Right atrium auricular region (tissue), 2 donors: ENCODE measurements at places on chromosomes 6 and 20.
A peak's percentile ranks its signal among the peaks of the same experiment; 100 is the strongest.

DNA sequence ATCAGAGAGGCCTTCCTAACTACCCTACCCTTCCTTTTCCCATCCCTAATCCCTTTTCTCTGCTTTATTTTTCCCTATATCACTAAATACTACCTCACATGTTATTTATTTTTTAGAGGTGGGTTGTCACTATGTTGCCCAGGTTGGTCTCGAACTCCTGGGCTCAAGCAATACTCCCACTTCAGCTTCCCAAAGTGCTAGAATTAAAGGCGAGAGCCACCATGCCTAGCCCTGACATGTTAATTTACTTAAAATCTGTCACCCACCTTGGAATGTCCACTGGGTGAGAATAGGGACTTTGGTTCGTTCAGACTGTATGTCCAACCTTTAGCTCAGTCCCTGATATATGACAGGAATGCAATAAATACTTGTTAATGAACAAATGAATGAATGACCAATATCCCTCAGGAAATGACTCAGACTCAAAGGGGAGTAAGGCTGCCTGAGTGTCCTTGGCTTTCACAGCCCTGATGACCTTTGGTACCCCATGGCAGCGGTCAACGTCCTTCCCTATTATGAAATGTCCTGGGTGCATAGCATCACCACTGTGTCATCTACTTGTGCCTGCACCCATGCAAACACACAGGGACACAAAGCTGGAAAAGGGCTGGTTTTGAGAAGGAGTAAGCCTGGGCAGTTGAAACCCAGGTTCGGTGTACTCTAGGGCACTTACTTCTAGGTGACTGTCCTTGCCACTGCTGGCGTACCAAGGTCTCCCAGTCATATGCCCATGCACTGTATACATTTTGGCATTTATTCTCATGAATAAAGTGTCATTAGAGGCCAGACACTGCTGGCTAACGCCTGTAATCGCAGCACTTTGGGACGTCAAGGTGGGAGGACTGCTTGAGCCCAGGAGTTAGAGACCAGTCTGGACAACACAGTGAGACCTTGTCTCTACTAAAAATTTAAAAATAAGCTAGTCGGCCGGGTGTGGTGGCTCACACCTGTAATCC, 26.5 kb downstream of the BCL2L1 start:
- DNase-seq, result peak; percentile 89

DNA sequence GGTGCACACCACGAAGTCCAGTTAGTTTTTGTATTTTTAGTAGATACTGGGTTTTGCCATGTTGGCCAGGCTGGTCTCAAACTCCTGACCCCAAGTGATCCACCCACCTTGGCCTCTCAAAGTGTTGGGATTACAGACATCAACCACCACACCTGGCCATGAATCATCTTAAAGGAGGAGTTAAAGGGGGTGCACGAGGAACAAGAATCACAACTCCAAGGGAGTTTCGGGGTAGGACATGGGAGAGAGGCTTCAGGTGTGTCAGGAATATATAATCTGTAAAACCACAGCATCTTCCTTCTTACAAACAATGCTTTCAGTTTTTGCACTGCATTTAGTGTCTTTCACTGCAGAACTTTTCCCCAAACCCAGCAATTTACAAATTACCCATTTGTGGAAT, 137.4 kb upstream of the SGK1 start:
- no peak for DNase-seq

DNA sequence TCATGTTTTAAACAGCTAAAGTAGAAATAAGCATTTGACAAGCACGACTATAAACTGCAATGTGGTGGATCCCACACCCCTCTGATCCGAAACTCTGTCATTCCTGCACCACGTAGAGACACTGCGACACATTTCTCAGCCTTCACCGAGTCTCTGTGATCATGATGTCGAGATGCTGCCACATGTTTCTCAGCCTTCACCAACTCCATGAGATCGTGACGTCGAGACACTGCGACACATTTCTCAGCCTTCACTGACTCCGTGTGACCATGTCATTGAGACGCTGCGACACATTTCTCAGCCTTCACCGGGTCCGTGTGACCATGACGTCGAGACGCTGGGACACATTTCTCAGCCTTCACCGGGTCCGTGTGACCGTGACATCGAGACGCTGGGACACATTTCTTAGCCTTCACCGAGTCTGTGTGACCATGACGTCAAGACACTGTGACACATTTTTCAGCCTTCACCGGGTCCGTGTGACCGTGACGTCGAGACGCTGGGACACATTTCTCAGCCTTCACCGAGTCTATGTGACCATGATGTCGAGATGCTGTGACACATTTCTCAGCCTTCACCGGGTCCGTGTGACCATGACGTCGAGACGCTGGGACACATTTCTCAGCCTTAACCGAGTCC, 143.0 kb downstream of the TTLL2 start:
- DNase-seq, result peak; percentile 21

DNA sequence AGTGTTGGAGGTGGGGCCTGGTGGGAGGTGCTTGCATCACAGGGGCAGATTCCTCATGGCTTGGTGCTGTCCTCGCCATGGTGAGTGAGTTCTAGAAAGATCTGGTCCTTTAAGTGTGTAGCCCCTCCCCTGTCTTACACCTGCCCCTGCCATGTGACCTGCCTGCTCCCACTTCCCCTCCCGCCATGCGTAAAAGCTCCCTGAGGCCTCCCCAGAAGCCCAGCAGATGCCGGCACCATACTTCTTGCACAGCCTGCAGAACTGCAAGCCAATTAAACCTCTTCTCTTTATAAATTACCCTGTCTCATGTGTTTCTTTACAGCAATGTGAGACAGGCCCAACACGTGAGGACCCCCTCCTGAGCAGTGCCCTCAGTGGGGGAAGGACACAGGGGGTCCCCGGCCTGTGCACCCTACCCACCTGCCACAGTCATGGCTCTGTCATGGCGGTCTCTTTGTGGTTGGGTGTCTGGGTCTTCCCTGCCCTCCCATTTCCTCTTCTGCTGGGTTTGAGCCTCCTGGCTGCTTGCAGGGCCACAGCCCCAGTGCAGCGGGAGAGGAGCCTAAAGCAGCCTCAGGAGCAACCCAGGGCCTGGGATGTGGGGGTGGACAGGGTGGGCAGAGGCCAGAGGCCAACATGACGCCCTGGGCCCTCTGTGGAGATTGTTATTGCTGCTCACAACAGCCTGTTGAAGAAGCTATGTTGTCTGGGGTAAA, 87.2 kb upstream of the QKI start:
- no peak for DNase-seq

- DNase-seq, result no peak
Measured at GRCh38 chr6:33905071-33905609, 101.3 kb upstream of the MLN start.

DNA sequence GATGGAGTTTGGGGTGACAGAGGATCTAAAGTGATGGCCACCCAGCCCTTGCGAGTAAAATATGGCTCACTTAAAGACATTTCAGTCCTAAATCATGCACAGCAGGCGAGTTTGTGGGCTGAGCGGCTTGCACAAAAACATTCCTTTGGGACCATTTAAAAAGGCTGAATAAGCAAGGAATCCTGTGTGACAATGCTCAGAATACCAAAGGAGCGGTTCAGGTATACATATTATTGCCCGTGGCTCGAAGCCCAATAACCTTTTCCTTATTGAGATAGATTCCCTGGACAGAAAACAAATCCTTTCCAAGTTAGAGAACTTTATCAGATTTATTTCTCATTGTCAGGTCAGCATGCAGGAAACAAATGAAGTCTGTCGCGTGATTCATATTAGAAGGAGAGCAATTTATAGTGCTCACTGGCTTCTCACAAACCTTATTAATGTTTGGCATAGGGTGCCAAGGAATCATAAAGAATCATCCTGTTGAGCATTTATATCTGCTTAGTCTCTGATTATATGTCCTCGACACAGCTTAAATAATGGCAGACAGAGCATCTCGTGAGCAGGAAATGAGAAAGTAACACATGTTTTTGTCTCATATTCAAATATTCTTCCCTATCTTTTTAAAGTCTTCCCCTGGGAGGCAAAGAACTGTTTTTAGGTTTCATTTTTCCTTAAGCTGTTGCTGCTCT, 121.3 kb downstream of the TRMT11 start:
- DNase-seq, result no peak

GRCh38 chr6:32047084-32047478, 8.9 kb downstream of the CYP21A2 start:
- peak; percentile 92 for DNase-seq

- no peak for DNase-seq
Measured at GRCh38 chr6:1203546-1203945, 108.4 kb upstream of the FOXQ1 start.

DNA sequence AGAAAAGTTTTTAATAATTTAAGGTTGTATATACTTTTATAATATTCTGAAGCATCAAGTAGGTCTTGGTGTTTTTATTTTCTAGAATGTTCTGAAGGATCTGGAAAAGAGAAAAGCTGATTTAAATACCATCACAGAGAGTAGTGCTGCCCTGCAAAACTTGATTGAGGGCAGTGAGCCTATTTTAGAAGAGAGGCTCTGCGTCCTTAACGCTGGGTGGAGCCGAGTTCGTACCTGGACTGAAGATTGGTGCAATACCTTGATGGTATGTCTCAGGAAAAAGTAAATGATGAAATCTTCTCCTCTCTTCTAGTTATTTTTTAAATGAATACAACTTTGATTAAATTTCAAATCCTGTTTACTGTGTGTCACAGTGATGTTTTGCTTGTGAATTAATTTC, 225.7 kb downstream of the UTRN start:
- no peak for DNase-seq

- DNase-seq, result peak; percentile 55
Measured at GRCh38 chr20:57622579-57623381, 2.6 kb upstream of the ZBP1 start.

- no peak for DNase-seq
Measured at GRCh38 chr6:15953152-15953880, 175.6 kb upstream of the MYLIP start.

DNA sequence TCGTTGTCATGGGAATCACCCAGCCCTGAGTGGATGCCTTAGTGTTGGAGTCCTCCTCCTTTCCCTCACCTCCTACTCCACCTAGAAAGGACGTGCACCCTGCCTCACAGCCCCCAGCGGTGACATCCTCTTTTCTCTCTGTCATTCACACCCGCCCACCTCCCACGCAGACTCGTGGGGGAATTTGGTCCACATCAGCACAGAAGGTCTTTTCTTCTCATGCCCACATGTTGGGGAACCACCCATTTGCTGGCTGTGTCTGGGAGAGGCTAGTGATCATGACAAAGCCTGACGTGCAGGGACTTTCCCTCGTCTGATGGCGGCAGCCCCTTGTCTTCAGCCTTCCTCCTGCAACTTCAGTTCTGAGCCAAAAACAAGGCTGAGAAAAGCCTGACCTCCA, 96.0 kb upstream of the CNKSR3 start:
- no peak for DNase-seq

DNA sequence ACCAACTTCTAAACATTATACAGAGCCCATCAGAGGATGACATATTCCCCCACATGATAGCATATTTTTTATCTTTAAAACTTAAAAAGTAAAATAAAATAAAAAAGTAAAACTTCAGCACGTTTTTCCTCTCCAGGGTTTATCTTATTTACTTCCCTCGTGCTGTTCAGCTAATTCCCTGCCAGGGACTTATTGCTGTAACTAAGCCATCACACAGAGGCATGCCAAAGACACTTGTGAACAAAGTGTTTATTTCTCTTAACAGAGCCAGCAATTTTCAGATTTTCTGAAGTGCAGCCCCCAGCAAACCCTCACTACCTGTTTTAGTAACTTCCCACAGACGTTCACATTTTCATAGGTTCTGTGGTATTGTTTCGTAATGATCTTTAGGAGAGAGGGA, 293.8 kb downstream of the ZNF217 start:
- no peak for DNase-seq

DNA sequence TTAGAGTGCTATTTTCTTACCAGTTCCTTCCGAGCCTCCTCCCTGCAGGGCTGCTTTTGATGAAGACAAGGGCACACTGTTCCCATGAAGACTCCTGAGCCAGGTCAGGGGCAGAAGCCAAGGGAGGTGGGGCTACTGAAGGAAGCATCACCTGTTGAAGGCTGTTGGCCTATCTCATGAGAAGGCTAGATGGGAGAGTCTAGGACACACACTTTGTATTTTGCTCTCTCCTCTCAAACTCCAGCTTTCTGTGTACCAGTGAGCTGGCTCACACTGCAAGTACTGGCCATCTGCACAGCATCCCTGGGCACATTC, 683.2 kb upstream of the ID4 start:
- no peak for DNase-seq

DNA sequence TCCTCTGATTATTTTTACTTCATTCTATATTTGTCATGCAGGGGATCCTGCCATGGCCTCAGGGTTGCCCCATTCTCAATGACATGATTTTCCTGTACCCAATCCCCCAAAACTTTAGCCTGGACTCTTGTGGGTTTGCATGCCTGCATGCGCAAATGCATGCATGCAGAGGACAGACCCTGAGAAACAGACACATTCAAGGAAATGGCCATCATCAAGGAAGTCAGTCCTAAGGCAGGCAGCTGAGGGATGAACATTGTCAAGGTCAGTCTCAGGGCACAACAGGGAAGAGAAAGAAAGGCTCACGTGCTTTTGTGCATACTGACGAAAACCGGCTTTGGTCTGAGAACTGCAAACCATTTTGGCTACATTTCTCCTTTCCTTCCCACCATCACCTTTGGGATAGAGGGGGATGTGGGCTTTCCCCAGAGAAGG, 13.1 kb downstream of the NEDD9 start:
- DNase-seq, result no peak

GRCh38 chr6:137496368-137496767, 2.2 kb upstream of the OLIG3 start:
- no peak for DNase-seq

- peak; percentile 86 for DNase-seq
Measured at GRCh38 chr6:151389618-151390275, 1.6 kb downstream of the ZBTB2 start.

DNA sequence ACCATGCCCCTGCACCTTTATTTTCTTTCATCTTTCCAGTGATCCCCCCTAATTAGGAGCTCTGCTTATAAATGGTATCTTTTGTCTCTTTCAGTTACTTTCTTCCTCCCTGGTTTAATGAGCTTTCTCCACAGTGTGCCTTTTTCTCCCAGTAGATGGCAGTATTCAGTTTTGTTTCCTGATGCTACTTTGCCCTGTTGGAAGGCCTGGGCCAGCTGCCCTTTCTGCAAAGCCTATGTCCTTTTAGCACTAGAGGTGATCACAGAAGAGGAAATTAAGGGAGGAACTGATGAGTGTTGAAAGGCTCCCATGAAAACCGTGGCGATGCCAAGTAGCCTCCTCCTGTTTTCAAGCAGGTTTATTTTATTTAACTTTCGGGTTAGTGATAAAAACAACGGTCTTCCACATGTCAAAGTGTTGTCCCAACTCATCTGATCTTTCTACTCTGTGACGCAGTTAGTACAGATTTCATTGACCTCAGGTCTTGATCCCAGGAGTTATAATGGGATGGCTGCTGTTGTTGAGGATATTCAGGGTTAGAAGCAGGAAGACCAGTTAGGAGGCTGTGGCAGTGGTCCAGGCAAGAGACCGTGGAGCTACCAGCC, 184.2 kb upstream of the BMP2 start:
- DNase-seq, result no peak

GRCh38 chr6:159682295-159682694, 10.7 kb downstream of the SOD2 start:
- DNase-seq, result no peak
